IMR-90 (cell line): ENCODE measurements at places on chromosomes 6 and 20.

- H3K27me3 ChIP-seq, result no peaks in the 10 kb centered on the region
- H3K4me1 ChIP-seq, result no peaks in the 10 kb centered on the region
- no peak overlapping the region for H3K27ac ChIP-seq
- no peak overlapping the region for H3K4me3 ChIP-seq
Measured at GRCh38 chr6:170095273-170095981, 195.5 kb downstream of the DLL1 start.

GRCh38 chr20:3121271-3121911, 36.9 kb upstream of the AVP start:
- H3K4me1 ChIP-seq, result no peaks in the 10 kb centered on the region
- H3K4me3 ChIP-seq, result no peak overlapping the region
- no peak for DNase-seq
- no peaks in the 10 kb centered on the region for H3K27me3 ChIP-seq
- H3K27ac ChIP-seq, result no peak overlapping the region
- H3K36me3 ChIP-seq, result peaks cover 19% of the 10 kb centered on the region

DNA sequence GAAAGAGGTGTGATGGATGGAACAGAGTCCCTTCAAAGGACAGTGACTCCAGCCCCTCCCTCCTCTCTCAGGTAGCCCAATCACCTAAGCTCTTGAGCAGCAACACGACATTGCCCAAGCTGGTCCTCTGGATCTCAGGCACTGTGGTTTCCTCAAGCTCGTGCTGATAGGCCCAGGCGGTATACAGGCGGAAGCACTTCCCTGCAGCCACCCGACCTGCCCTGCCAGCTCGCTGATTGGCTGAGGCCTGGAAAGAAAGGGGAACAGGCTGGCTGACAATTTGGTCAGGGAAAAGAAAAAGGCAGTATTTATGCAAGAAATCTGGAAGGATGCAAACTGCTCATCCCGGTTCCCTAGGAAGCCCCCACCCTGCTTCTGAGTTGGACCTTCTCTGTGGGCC, 9.6 kb downstream of the C6orf136 start:
- no peak overlapping the region for H3K27ac ChIP-seq
- H3K4me1 ChIP-seq, result no peaks in the 10 kb centered on the region; the same call in 1 of the 2 replicates
- no peaks in the 10 kb centered on the region for H3K27me3 ChIP-seq
- peaks cover 74% of the 10 kb centered on the region for H3K36me3 ChIP-seq
- H3K4me3 ChIP-seq, result no peak overlapping the region
- no peak for DNase-seq

GRCh38 chr6:20202324-20202658, 10.0 kb downstream of the MBOAT1 start:
- H3K36me3 ChIP-seq, result no peaks in the 10 kb centered on the region
- H3K27ac ChIP-seq, result no peak overlapping the region
- H3K4me3 ChIP-seq, result no peak overlapping the region
- no peak for DNase-seq
- peaks cover 2% of the 10 kb centered on the region; the same call in 1 of the 2 replicates for H3K4me1 ChIP-seq

DNA sequence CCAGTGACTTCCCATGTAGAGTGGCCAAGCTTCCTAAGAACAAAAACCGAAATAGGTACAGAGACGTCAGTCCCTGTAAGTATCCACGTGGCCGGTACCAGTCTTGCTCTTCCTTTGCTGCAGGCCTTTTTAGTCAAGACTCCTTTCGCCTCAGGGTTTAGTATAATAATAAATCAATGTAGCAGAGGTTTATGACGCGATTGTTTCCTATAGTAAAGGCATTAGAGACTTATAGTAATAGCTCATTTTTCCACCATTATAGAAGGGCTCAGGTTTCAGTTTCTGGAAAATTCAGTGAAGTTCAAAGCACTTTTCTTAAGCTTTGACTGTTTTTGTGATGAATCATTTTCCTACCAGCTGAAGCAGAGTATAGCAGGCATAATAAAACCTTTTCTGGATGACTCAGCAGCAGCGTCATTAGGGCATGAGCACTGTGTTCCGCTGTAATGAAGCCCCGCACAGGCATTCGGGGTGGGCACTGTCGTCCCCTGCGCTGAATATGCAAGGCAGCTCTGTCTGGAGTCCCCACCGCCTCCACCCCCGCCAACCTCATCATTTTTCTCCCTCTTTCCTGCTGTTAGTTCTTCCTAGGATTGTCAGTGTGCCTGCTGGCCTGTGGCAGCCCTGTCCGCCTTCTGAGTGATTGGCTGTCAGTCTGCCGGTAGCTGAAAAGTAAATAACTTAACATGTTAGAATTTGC, 51.3 kb downstream of the PTPN1 start:
- H3K4me3 ChIP-seq, result no peak overlapping the region
- H3K27ac ChIP-seq, result peak overlapping the region; percentile 87
- peaks cover 35% of the 10 kb centered on the region for H3K36me3 ChIP-seq
- peaks cover 36% of the 10 kb centered on the region for H3K4me1 ChIP-seq
- peak; percentile 99 for DNase-seq

DNA sequence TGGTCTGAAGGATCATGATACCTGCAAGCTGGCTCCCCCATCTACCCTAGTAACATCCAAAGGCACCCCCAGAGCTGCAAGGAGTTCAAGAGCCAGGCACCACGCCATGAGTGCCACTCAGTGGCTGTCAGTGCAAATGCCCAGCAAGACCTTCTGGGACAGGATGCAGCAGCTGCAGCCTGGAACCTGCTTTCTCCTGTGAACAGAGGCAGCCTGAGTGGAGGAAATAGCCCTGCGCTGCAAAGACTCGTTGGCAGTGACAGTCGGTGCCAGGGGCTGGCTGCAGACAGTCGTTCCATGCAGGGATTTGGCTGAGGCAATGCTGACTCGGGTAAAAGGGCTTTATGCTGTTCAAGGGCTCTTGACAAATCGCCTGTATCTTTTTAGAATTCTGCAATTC, 15.7 kb upstream of the SSTR4 start:
- H3K4me3 ChIP-seq, result no peak overlapping the region
- H3K36me3 ChIP-seq, result no peaks in the 10 kb centered on the region
- no peak for DNase-seq
- H3K27me3 ChIP-seq, result peaks cover 3% of the 10 kb centered on the region; the same call in 1 of the 2 replicates

- peak overlapping the region; percentile 70 for H3K27ac ChIP-seq
- peak; percentile 12 for DNase-seq
- peaks cover 3% of the 10 kb centered on the region for H3K36me3 ChIP-seq
- peak overlapping the region; percentile 81 for H3K4me3 ChIP-seq
- no peaks in the 10 kb centered on the region for H3K4me1 ChIP-seq
Measured at GRCh38 chr6:75244063-75244584, 523 bp upstream of the COX7A2 start.

DNA sequence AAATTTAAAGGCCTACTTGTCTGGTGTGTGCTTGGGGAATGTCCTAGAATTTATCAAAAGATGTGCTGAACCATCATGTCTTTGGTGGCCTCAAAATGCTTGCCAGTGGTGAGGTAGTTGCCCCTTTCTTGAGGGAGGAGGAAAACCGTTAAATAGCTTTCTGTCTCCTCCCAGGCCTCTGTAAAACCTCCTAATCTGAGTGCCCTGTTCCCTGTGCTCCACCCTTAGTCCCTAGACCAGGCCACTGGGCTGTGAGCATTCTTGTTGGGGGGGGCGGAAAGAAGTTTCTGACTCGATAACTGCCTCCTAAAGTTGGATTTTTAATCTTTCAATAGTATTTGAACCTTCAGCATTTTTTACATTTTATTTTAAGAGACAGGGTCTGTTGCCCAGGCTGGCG, 23.1 kb downstream of the JARID2 start:
- no peak overlapping the region for H3K27ac ChIP-seq
- no peak for DNase-seq
- no peak overlapping the region for H3K4me3 ChIP-seq
- peaks cover 21% of the 10 kb centered on the region for H3K4me1 ChIP-seq
- H3K36me3 ChIP-seq, result no peaks in the 10 kb centered on the region; the same call in 1 of the 2 replicates

DNA sequence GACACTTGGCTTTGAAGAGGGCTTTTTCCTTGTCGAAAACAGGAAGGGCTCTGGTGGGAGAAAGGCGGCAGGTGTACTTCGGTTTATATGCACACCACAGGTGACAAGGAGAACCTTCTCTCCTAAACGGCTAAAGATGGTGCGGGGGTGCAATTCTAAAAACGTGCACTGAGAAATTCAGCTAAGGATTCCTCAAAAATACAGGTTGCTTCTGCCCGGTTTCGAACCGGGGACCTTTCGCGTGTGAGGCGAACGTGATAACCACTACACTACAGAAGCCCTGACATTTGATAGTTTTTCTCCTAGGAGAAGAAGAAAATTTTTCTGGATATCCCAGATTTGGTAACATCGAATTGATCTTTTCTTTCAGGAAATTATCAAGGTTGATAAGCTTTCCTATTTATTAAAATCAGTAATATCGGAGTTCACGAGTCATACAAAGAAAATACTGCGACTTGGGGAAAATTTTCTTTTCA, 32.0 kb downstream of the POM121L2 start:
- H3K4me3 ChIP-seq, result peak overlapping the region; percentile 27
- no peak overlapping the region for H3K27ac ChIP-seq
- H3K27me3 ChIP-seq, result peaks cover 27% of the 10 kb centered on the region
- no peaks in the 10 kb centered on the region for H3K4me1 ChIP-seq

DNA sequence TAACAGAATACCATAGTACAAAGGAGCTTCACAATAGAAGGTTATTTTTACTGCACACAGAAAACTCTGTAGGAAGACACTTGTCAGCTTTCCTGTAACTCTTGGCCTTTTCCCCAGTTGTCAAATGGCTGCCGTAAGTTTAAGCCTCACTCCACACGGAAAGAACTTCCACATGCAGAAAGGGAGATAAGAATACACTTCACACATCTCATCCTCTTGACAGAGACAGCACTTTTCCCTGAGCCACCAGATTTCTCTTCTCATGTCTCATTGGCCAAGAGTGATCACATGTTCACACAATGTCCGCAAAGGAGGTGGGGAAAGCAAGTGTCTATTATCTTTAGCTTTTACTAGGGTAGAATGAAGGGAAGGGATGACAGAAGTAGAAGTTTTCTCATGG, 540.7 kb downstream of the HAO1 start:
- H3K36me3 ChIP-seq, result no peaks in the 10 kb centered on the region
- no peak for DNase-seq
- no peaks in the 10 kb centered on the region for H3K4me1 ChIP-seq
- no peaks in the 10 kb centered on the region for H3K27me3 ChIP-seq

DNA sequence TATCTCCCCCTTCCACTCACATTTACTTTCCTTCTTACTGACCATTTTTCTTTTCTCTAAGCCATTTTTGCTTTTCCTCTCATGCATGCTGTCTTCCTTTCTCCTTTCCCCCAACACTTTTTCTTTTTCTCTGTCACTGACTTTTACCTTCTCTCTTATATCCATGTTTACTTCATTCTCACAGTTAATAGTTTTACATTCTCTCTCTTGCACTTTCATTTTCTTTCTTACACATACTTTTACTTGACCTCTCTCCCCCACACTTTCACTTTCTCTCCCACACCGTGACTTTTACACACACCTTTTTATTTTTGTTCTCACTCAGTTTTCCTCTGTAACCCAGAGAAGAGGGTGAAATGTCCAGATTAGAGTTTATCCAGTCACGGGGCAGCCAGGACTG, 636.3 kb downstream of the PTPRT start:
- H3K27me3 ChIP-seq, result no peaks in the 10 kb centered on the region
- H3K27ac ChIP-seq, result no peak overlapping the region
- no peaks in the 10 kb centered on the region for H3K36me3 ChIP-seq
- no peak for DNase-seq

- no peaks in the 10 kb centered on the region for H3K36me3 ChIP-seq
- peak overlapping the region; percentile 49 for H3K4me3 ChIP-seq
- peaks cover 1% of the 10 kb centered on the region; the same call in 1 of the 2 replicates for H3K27me3 ChIP-seq
- H3K4me1 ChIP-seq, result peaks cover 1% of the 10 kb centered on the region; the same call in 1 of the 2 replicates
Measured at GRCh38 chr6:101393829-101394251, 332 bp downstream of the GRIK2 start.

- no peaks in the 10 kb centered on the region for H3K27me3 ChIP-seq
- no peaks in the 10 kb centered on the region for H3K36me3 ChIP-seq
- H3K4me3 ChIP-seq, result no peak overlapping the region
- DNase-seq, result peak; percentile 74
Measured at GRCh38 chr6:37127961-37128862, 41.7 kb upstream of the PIM1 start.

- no peaks in the 10 kb centered on the region for H3K4me1 ChIP-seq
- H3K27ac ChIP-seq, result no peak overlapping the region
- DNase-seq, result peak; percentile 3
- H3K36me3 ChIP-seq, result no peaks in the 10 kb centered on the region
Measured at GRCh38 chr6:34027445-34027936, 118.4 kb downstream of the GRM4 start.

GRCh38 chr20:47430862-47431588, 70.7 kb upstream of the NCOA3 start:
- no peak overlapping the region for H3K27ac ChIP-seq
- no peak overlapping the region for H3K4me3 ChIP-seq
- H3K36me3 ChIP-seq, result no peaks in the 10 kb centered on the region
- no peaks in the 10 kb centered on the region for H3K27me3 ChIP-seq

GRCh38 chr6:151948002-151948743, 140.7 kb downstream of the ESR1 start:
- H3K36me3 ChIP-seq, result no peaks in the 10 kb centered on the region
- H3K4me1 ChIP-seq, result no peaks in the 10 kb centered on the region
- no peaks in the 10 kb centered on the region for H3K27me3 ChIP-seq
- H3K4me3 ChIP-seq, result no peak overlapping the region
- H3K27ac ChIP-seq, result no peak overlapping the region

- no peak overlapping the region for H3K27ac ChIP-seq
- no peaks in the 10 kb centered on the region for H3K27me3 ChIP-seq
- no peaks in the 10 kb centered on the region for H3K4me1 ChIP-seq
- H3K4me3 ChIP-seq, result no peak overlapping the region
Measured at GRCh38 chr6:161021998-161022743, 30.6 kb downstream of the MAP3K4 start.

GRCh38 chr6:135633573-135633972, 136.0 kb upstream of the AHI1 start:
- no peak overlapping the region for H3K4me3 ChIP-seq
- no peaks in the 10 kb centered on the region for H3K36me3 ChIP-seq
- no peak overlapping the region for H3K27ac ChIP-seq
- no peaks in the 10 kb centered on the region for H3K27me3 ChIP-seq
- DNase-seq, result no peak

GRCh38 chr6:167766986-167767714, 59.6 kb upstream of the AFDN start:
- H3K27me3 ChIP-seq, result no peaks in the 10 kb centered on the region
- H3K27ac ChIP-seq, result no peak overlapping the region
- no peaks in the 10 kb centered on the region for H3K36me3 ChIP-seq
- H3K4me1 ChIP-seq, result no peaks in the 10 kb centered on the region
- no peak for DNase-seq

GRCh38 chr6:84739866-84740208, 24.6 kb downstream of the TBX18 start:
- DNase-seq, result no peak
- no peak overlapping the region for H3K4me3 ChIP-seq
- H3K27me3 ChIP-seq, result no peaks in the 10 kb centered on the region
- H3K27ac ChIP-seq, result no peak overlapping the region

DNA sequence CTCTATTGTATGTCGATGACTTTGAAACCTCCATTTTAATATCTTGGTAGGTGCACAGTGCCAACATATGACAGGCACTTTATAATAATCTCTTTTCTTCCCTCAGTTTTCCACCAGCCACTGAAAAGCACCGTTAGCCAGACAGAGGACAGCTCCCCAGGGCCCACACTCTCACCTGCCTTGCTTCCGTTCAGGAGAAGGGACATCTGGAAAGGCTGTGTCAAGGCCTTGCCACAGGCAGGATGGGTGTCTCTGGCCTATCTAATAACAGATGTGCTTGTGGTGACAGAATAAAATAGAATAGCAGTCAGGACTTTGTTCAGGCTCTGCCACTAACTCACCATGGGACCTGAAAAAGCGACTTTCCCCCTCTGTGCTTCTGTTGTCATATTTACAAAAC, 75.5 kb upstream of the CCDC167 start:
- H3K27me3 ChIP-seq, result peaks cover 14% of the 10 kb centered on the region
- H3K27ac ChIP-seq, result no peak overlapping the region
- H3K4me1 ChIP-seq, result peaks cover 7% of the 10 kb centered on the region

- 0 out of 2 replicates have a peak, but pooled peaks cover 1% of the 10 kb centered on the region for H3K4me1 ChIP-seq
- no peaks in the 10 kb centered on the region for H3K27me3 ChIP-seq
- no peaks in the 10 kb centered on the region for H3K36me3 ChIP-seq
- H3K4me3 ChIP-seq, result no peak overlapping the region
- peak; percentile 27 for DNase-seq
Measured at GRCh38 chr6:64227863-64228262, 592.3 kb downstream of the PHF3 start.
